Caco-2 (cell line): ENCODE measurements at places on chromosomes 1 and 21.
A peak's percentile ranks its signal among the peaks of the same experiment; 100 is the strongest.

- DNase-seq: no peak
Observed at GRCh38 chr1:171081763-171082201, 8.9 kb upstream of the FMO3 start.

- DNase-seq: no peak
Observed at GRCh38 chr1:160375788-160376524, 9.1 kb downstream of the NHLH1 start.

GRCh38 chr1:6241107-6241886 is 2.7 kb upstream of the HES3 start:
- DNase-seq: no peak

DNA sequence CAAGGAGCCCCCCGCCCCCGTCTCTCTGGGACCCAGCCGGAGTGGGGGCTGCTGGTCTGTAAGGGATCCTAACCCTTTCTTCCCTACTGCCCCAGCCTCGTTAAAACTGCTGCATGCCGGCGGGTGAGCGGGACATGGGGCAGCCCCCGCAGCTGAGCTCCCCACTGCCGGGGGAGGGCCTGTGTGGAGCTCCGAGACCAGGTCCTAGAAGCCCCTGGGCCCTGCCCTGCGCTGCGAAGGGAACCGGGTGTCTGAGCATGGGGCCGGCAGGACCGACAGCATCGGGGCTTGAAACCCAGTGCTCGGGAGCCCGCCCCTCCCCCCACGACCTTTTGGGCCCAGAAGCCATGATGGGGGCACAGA is 9.2 kb upstream of the COL6A1 start:
- peak; percentile 33 for DNase-seq

GRCh38 chr1:35576061-35576765 is 3.1 kb downstream of the TFAP2E start:
- no peak for DNase-seq

GRCh38 chr1:24319312-24319863 is at the start of gene GRHL3:
Gene GRHL3, plus strand, starts transcription at chr1:24319357. Its CDS starts 195 bp downstream, at chr1:24319552.
- DNase-seq: peak; percentile 72

DNA sequence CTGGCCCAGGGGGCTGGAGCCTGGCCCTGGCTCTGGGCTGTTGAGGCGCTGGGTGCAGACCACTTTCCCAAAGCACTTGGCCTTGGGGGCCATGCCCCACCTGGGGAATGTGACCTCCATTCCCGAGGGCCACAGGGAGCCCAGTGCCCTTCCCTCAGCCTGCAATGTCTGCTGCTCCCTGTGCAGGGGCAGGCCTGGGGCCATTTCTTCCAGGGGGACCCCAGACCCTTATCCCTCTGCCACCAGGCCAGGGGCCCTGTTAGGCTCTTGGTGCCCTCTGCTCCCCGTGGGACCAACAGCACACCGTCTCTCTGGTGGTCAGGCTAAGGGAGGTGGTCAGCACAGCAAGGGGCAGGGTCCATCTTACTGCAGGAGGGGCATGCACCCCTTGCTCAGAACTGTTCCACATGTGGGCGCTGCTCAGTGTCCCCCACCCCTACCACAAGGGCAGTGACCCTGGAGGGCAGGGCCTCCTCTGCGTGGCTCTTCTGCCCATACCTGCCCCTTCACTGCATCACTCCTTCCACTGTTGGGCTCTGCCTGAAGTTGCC is 1.1 kb upstream of the TMEM52 start:
- no peak for DNase-seq

GRCh38 chr1:190472494-190472893 is 5.2 kb downstream of the BRINP3 start:
- no peak for DNase-seq

DNA sequence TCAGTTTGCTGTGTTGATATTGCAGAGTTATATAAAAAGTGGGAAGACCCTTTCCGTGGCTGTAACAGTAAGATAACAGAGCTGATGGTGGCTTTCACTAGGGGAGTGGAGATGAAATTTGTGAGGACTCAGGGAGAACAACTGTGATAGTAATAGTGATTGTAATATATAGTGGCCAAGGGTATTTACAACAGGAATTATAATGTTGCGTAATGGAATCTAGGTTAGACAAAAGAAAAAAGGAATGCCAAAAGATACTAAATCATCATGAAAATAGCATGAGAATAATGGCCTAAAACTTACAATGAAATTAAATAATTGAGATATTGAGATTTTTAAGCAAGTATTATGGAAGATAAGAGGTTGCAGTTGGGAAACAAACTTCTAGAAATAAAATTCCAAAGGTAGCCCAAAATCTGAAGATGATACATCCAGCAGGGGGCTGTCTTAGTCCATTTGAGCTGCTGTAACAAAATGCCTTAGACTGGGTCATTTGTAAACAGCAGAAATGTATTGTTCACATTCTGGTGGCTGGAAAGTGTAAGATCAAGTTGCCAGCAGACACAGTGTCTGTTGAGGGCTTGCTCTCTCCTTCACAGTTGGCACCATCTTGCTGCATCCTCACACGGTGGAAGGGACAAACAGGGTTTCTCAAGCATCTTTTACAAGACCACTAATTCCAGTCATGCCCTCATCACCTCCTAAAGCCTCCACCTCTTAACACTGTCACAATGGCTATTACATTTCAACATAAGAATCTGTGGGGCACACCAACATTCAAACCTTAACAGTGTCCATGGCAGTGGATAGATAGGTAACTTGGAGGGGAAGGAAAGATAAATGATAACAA is 711.2 kb downstream of the MRPL39 start:
- DNase-seq: no peak

DNA sequence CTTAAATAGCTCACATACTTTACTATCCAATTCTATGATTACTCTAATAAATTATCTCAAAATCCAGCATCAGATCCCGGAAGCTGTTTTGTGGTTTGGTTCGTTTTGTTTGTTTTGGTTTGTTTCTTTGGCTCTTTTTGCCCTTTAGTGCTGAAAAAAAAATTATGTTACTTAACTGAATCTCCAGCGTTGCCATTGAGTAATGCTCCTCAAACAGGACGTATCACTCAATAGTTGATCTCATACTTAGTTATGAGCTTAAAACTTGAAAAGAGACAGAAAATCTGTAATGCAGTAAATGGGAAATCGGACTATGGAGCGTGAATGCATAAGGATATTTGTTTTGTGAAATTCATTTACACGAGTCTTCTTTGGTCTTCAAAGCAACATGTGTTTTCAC is 533.8 kb upstream of the TMPRSS15 start:
- no peak for DNase-seq

GRCh38 chr21:26833460-26833939 is 11.7 kb downstream of the ADAMTS1 start:
- no peak for DNase-seq

GRCh38 chr21:44927587-44928461 is 7.1 kb upstream of the ITGB2 start:
- DNase-seq: peak; percentile 25

DNA sequence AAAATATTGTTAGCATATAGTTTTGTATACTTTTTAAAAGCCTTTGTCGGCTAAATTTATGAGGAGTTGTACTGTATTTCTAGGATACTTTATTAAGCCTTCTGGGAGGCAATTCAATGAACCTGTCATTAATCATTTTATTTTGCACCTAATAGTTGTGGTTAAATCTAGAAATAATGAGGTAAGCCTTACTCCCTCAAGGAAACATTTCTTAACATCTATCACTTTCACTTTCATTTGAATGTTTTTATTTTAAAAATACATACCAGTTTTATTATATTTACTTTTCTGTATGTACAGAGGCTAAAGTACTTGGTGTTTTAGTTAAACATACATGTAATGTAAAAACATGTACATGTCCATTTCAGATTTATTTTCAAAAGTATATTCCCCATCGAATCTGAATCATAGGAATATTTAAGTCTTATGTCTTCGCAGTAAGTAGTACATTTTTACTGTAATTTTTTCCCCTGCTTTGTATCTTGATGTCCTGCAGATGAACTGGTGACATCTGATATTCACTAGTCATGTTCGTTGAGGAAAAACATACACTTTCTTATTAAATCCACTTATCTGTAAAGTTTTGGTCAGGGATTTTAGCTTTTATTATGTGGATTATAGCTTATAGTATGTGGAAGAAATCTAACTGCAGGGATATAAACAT is 82.8 kb downstream of the DISP1 start:
- no peak for DNase-seq

DNA sequence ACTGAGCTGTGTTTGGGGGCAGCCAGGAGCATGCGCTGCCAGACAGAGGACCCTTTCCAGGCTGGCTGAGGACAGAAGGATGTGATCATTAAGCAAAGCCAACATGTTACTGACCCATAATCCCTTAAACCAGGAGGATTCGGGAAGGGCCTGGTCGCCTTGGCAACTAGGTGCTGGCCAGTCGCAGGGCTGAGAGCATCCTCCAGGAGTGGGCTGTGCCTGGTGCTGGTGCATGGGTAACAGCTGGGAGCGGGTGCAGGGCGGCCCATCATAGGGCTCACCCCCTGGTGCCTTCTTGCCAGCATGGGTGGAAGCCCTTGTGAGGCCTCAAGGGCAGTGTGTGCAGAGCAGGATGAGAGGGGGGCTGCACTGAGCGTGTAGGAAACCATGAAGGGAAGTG is 17.2 kb downstream of the CDK18 start:
- DNase-seq: no peak

DNA sequence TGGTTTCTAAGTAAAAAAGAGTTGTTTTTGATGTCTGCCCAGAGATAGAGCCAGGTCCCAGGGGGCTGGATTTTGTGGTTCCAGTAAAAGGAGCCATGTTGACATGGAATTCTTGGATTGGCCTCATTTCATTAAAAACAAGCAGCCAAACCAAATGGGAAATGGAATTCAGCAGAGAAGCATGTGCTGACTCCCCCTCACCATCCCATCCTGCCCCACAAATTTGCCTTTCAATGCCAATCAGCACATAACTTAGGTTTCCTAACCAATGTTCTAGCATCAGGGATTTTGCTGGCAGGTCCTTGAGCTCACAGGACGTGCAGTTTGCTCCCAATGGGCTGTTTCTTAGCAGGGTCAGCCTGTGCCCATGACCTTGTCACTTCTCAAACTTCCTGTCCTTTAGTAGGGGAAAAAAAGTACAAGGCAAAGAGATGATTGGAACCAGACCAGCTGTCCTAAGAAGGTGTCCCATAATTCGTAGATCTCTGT is 101.5 kb upstream of the GADD45A start:
- DNase-seq: no peak

- no peak for DNase-seq
Observed at GRCh38 chr1:66642992-66643391, 109.0 kb downstream of the SGIP1 start.
